Activated CD4-positive, alpha-beta T cell treated with anti-CD3 and anti-CD28 coated beads, Interleukin-2, amount 10 ng/mL, durations not matched to agents 24 days and 14 days (primary cell): ENCODE measurements at places on chromosomes 3 and 15.

DNA sequence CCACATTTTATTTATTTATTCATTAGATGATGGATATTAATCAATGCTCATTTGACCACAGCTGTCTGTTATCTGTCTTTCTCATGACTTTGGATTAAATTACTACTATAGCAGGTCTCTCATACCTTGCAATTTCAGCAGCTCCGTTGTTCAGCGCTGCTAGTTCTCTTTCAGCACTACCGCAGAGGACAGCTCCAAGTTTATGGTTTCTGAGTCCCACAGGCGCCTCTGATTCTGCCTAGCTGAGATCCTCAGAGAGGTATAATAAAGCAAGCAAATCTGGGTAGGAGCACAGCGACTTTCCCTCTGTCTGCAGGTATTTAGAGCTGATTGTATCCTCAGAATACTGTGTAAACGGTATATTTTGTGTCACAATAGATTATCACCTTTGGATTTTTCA is 204.9 kb downstream of the CNTN4 start:
- peak; percentile 58 for DNase-seq

DNA sequence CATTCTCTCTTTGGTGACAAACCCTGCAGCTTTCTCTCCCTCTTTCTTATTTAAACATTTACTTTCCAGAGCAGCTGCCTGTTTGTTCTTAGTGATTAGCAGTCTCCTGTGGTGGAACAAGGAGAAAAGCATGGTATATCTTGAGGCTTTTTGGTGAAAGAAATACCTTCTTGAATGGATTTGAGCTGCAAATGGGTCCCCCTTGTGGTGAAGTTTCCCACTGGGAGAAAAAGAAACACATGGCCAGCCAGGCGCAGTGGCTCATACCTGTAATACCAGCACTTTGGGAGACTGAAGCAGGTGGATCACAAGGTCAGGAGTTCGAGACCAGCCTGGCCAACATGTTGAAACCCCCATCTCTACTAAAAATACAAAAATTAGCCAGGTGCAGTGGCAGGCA is 48.3 kb upstream of the ACP3 start:
- no peak for DNase-seq

- peak; percentile 65 for DNase-seq
These were observed 79.5 kb upstream of the UMPS start for GRCh38 chr3:124650798-124651197.

DNA sequence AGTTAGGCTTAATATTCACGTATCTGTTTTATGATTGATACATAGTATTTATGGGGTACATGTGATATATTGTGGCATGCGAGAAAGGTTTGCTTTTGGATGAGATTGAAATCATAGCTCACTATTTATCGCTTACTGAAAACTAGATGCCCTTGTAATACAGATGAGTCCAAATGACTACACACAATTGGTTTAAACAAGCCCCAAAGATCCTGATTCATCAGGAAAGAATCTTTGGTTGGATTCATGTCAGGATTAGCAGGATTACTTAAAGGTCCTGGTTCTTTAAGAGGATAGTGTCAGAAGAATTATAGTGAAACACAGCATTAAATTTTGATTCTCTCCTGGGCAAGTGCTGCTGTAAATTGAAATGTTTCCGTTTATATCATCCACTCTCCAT is 18.6 kb upstream of the AADAC start:
- no peak for DNase-seq

DNA sequence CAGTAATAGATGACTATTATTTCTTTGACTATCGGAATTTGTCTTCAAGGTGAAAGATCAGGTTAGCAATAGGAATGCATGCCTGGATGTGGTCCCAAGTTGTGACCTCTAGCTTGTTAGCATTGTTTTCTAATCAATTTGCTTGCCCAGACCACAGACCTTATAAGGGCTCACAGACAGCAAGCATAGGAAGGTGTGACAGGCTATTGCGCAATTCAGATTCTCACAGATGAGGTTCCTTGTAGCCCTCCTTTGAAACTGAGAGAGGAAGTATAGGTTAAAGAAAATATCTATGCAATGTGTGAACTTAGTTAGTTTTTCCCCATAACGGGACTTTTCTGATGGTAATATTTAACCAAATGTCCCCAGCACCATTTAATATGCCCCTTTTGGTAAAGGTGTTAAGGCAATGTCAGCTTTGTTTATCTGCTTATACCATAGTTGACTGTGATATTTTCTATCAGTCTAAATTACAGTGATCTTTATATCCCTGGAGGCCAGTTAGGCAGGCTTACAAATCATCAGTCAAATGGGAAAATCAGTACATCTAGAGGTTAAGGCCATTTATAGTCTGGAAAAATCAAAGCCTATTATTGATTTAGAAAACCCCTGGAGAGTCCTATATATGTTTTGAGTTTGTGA is 168.1 kb upstream of the MBNL1 start:
- DNase-seq, result no peak

DNA sequence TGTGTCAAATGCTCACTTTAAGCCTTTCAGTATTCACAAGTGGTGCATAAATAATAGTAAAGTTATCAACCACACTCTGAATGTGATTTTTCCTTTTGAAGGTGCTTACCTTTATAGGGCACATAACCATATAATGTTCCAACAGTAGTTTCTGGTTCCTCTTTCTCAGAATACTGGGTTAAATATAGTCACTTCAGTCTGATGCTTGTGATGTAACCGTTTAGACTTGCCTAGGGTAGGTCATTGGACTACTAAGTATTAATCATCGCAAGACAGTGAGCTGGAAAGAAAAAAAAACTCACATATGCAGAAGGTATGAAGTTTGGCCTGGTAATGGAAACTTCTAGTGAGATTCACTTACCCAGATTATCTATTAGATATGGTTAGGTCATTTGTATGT is 1.9 kb downstream of the KBTBD8 start:
- DNase-seq, result no peak

DNA sequence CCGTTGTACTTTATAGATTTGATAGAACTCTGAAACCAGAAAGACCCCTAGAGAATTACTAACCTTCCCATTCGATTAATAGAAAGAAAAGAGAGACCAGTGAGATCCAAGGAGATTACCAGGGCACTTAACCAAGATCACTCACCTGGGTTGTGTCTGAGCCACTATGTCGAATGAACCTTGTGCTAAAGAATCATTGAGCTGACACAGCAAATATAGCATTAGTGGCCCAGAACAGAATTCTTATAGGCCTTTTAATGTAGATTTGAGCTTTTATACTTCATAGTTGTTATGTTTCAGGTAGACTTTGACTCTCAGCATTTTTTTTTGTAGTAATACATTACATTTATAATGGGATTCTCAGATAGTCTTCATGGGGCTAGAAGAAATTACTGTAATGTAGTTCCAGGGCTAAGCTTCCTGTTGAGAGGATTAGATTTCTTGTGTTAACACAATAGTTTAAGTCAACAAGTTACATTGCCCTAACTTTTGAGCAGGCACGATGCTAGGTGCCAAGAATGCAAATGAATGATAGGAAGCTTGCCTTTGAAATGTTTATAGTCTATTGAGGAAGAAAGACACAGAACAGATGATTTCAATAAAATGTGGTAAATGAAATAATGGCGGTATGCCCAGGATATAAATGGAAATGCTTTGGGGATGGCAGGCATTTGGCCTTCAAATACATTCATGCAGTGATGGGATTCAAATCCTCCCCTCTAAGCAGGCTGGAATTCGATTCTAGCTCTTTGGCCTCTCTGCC is 24.4 kb upstream of the ABHD10 start:
- DNase-seq, result no peak

DNA sequence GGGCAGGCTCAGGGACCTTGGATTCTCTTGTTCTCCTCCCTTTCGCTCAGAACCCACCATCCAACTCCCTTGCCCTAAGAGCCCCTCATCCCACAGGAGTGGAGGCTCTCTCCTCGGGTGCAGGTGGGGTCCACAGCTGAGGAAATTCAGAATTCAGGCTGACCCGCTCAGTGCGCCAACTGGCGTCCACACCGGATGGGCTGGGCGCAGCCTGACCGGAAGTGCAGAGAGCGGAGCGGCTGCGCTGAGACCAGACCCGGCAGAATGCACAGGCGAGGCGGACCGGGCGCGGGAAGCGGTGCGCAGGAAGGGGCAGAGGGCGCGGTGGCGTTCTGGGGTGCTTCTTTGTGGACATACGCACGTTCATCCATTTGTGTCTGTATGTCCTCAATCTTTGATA is 210.4 kb upstream of the NDN start:
- no peak for DNase-seq

DNA sequence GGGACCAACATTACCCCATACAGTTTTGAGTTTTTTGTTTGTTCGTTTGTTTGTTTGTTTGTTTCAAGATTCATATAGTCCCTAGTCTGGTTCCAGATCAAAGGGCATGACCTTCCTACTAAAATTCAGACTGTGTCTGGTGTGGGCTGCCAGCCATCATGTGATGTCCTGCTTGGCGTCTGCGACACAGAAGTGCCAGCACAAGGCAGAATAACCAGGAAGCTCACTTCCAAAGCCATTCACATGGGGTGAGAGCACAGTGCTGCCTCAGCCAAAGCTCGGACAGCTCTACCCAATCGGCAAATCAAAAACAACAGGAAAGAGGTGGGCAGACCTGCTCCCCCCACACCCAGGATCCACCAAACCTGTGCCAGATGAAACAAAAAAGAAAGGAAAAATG is 142.6 kb upstream of the THBS1 start:
- DNase-seq, result no peak

- DNase-seq, result no peak
These were observed 73.8 kb upstream of the HRH1 start for GRCh38 chr3:11080492-11080891.

- peak; percentile 85 for DNase-seq
These were observed 48.7 kb downstream of the BSN start for GRCh38 chr3:49602877-49603411.

DNA sequence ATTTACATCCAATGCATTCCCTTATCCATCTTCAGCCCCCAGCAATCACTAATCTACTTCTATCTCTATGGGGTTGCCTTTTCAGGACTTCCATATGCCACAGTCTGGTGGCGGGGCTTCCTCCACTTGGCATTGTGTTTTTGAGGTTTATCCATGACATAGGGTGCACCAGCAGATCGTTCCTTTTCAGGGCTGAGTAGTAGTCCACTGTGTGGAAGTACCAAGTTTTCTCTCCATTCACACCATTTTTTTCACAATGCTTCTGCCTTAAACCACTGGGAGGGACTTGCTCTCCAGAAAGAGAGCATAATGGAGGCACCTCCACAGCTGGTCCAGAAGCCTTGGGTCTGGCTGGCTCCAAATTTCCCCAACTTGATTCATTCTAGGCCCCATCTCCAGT is 144.0 kb upstream of the IQSEC1 start:
- DNase-seq, result no peak

GRCh38 chr3:138747225-138747624 is 87.5 kb downstream of the PIK3CB start:
- DNase-seq, result no peak

GRCh38 chr3:99720985-99721632 is 82.7 kb downstream of the COL8A1 start:
- no peak for DNase-seq

GRCh38 chr15:78492872-78493271 is 14.5 kb upstream of the HYKK start:
- DNase-seq, result no peak

GRCh38 chr15:33022629-33023028 is 171.9 kb downstream of the FMN1 start:
- no peak for DNase-seq

- no peak for DNase-seq
These were observed 64.1 kb downstream of the TLE3 start for GRCh38 chr15:70033529-70034140.

DNA sequence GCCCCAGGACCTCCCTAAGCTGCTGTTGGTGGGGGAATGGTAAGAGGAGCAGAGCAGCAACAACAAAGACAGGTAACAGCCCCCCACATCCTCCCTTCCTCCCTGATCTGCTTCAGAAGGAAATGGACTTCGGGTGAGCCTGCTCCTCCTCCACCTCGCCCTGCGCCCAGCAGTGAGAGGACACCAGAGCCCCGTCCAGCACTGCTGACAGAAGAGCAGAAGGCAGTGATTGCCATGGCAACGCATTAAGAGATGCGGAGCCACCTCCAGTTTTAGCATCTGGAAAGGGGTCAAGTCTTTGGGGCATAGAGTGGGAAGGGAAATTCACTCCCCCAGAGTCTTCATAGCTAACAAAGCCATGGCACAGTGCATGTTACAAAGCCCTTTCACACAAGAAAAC is 77.6 kb upstream of the HRH1 start:
- no peak for DNase-seq

GRCh38 chr3:12638105-12638504 is 25.8 kb downstream of the RAF1 start:
- DNase-seq, result no peak

DNA sequence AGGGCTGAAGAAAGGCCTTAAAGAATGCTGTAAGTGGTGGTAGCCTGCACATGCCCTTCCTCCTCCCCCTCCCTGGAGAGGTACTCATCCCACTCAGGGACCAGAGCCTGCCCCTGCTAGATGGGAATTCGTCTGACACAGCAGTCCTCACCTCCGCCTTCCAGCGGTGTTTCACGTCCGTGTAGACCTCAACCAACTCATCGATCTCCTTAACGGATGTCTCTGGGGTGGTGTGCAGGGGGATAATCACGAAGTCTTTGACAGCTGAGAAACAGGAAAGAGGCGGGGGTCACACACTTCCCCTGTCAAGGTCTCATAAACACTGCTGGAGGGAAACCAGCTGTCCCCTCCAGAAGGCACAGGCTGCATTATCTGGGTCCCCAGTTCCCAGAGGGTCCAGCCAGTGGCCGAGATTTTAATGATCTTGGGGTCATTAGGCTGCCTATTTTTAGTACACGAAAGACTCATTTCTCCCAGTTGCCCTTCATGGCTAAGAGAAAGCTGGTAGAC is 9.9 kb downstream of the DNASE1L3 start:
- DNase-seq, result no peak

- DNase-seq, result peak; percentile 77
These were observed 218.6 kb downstream of the PDCD6IP start for GRCh38 chr3:34016925-34017587.

GRCh38 chr15:43531018-43531670 is 13.7 kb downstream of the MAP1A start:
- DNase-seq, result no peak

DNA sequence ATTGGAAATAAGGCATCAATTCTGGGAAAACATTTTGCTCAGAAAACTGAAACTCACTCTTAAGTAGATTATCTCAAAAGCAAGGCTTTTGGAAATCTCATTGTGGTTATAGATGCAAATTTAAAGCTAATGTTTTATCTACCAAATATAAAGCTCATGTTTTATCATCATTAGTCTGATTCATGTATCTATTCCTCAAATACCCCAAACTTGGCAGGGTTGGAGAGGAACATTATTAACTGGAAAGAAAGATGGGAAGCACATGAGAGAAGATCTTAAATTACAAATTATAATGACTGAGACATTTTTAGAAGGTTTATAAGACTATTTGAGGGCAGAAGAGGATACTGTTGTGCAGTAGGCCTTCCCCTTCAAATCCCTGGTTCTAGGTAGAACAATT is 137.3 kb upstream of the TGFBR2 start:
- no peak for DNase-seq

- DNase-seq, result no peak
These were observed 40.9 kb downstream of the UACA start for GRCh38 chr15:70722266-70723121.

- no peak for DNase-seq
These were observed 158.4 kb downstream of the KLF13 start for GRCh38 chr15:31484986-31485385.

GRCh38 chr3:140545197-140545596 is 132.7 kb upstream of the TRIM42 start:
- DNase-seq, result no peak

- no peak for DNase-seq
These were observed 17.2 kb upstream of the PLOD2 start for GRCh38 chr3:146178006-146178689.
